ENCODE measurements at places on chromosomes 6 and 20.
A peak's percentile ranks its signal among the peaks of the same experiment; 100 is the strongest.

GRCh38 chr6:53347921-53348370 lies 804 bp downstream of the ELOVL5 start:
- DNase-seq = peak; percentile 10

- DNase-seq = no peak
These were observed 131.2 kb upstream of the CLDN20 start for GRCh38 chr6:155132617-155133016.

- no peak for DNase-seq
These were observed 17.5 kb downstream of the MPC1 start for GRCh38 chr6:166365221-166365620.

DNA sequence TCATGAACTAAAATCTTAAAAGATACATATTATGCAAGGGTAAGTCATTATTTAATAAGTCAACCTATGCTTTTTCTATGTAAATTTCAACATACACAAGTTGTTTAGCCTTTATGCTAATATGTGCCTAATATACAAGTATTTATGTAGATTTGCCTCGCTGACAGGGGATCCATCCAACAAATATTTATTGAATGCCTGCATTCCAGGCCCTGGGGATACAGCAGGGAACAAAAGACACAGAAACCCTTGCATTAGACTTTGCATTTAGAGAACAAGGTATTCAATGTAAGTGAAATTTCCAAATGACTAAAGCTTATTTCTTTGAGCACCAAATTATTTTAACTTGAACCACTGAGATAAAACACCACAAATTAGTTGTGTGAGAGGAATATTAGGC lies 19.1 kb downstream of the SERINC1 start:
- DNase-seq = no peak

- no peak for DNase-seq
These were observed 5.9 kb downstream of the ZNF512B start for GRCh38 chr20:63963784-63964301.

DNA sequence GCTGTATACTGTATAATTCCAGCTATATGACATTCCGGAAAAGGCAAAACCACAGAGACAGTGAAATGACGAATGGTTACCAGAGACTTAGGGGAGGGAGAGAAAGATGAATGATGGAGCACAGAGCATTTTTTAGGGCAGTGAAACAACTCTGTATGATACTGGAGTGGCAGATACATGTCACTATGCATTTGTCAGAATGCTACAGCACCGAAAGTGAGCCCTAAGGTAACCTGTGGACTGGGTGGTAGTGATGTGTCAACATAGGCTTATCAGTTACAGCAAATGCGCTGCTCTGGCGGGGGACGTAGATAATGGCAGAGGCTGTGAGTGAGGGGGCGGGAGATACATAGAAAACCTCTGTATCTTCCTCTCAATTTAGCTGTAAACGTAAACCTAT lies 201.3 kb upstream of the SSTR4 start:
- DNase-seq = no peak

DNA sequence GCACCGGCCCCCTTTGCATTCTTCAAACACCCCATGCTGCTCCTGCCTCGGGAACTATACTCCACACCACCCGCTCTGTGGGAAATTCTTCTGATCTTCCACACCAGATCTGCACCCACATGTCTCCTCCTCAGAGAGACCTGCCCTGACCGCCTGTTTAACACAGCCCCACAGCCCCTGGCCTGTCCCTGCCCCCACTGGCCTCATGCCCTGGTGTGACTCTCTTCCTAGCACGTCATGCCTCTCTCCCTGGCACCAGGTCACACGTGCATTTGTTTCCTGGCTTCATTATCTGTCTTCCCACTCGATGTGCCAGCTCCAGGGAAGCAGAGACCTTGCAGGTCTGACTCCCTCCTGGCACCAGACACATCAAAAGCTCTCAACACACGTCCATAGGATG lies 79.6 kb downstream of the ANKRD60 start:
- no peak for DNase-seq

DNA sequence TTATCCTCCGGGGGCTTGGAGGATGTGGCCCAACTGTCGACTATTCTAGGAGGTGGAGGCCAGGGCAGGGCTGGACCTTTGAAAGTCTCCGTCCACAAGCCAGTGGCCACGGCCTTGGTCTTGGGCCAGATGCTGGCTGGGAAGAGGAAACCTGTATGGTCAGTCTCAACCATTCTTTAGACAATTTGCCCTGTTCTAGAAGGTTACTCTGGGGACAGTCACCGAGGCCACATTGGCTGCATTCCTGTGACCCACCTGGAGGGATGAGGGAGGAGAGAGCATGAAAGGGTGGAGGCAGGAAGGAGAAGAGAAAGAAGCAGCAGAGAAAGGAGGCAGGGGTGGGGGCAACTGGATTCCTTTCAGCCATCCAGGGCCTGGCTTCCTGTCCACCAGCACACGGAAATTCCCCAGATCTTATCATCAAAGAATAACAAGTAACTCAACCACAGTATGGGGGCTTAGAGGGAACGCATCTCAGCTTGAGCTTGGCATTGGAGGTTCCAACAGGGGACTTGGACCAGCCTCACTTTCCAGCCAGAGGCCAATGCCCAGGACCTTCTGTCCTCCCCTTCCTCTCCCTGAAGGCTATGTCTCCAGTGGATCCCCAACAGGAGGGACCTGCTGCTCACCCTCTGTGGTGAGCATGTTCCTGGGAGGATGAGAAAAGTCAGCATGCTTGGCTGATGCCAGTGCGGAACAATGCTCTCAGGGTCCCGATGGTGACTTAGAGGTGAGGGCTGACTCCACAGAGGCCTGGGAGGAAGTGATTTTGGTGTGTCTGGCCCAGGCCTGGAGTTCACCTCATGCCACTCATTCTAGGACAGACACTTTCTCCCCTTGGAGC lies 30.4 kb downstream of the TGM2 start:
- no peak for DNase-seq

Data from NCI-H187 treated with DMSO at 0.1 percent for 48 hours (cell line).